ENCODE measurements at places on chromosomes 4 and X.

DNA sequence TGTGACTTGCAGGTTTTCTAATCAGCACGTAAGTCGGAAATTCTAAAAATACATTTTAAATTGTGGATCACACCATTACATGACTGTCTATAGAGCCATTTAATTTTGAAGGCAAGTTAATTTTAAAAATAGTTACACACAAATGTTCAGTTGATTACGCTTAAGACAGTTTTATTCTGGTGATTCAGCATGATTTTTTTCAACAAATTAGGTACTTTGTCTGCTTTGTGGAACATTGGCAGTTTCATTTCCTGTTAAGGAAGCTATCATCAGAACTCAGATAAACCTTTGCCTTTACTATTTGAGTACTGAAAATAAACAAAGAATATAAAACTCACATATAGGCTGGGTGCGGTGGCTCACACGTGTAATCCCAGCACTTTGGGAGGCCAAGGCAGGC, 19.5 kb downstream of the SAT1 start:
- DNase-seq = no peak

DNA sequence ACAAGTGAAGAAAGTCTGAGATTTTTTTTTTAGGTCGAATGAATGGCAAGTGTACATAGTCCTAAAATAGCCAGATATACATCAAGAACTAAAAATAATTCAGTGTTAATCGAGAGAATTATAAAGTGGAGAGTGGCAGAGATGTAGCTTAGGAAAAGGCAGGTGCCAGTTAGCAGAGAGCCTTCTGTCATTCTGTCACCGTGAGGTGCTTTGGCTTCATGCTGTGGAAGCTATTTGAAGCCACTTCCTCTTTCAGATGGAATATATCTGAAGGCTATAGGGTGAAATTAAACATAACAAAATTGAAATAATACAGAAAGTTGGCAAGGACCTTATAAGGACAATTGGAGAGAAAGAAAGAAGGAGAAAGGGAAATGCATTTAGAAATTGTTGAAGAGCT, 756.3 kb downstream of the CCSER1 start:
- no peak for DNase-seq

- no peak for DNase-seq
Observed at GRCh38 chr4:98661371-98662054, 3.1 kb upstream of the TSPAN5 start.

DNA sequence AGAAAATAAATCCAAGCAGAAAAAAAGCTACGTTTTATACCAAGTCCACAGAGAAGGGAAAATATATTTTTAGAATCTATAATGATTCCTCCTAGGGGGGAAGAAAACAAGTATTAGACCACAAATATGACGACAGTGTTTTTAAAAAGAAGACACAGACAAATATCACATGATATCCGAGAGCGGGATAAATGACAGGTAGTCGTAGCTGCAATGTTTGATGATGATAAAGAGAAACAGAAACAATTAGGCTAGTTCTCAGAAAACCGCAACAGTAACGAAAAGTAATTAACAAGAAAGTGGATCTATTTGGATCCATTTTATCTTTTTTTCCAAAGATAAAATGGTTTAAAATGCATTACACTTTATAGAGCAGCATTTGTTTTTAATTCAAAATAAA, 918 bp downstream of the HAUS3 start:
- no peak for DNase-seq

- no peak for DNase-seq
Observed at GRCh38 chrX:1472975-1473374, 20.3 kb upstream of the ASMTL start.
